ENCODE measurements at places on chromosomes 2 and 18.
A peak's percentile ranks its signal among the peaks of the same experiment; 100 is the strongest.

- no peak for DNase-seq
Observed at GRCh38 chr2:239454507-239454906, 53.7 kb upstream of the HDAC4 start.

DNA sequence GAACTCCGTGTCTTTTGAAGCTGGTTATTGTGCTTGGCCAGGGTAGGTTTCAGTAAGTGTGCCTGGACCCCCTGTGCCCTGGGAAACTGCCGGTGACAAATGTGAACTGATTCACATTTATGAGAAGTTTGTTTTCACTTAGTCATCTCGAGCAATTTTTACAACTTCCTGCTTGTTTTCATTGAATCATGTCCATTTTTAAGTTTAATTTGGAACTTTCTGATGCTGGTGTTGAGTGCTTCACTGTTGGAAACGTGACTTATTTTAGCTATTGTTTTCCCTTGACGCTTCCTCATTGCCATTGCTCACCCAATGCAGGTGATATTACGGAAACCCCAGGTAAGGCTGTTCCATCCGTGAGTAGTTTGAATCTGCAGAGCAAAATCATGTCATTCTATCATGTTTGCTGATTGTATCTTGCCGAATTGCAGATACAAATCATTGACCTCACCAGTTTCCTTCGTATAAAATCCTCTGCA, 97.2 kb downstream of the RTN4 start:
- DNase-seq: no peak

DNA sequence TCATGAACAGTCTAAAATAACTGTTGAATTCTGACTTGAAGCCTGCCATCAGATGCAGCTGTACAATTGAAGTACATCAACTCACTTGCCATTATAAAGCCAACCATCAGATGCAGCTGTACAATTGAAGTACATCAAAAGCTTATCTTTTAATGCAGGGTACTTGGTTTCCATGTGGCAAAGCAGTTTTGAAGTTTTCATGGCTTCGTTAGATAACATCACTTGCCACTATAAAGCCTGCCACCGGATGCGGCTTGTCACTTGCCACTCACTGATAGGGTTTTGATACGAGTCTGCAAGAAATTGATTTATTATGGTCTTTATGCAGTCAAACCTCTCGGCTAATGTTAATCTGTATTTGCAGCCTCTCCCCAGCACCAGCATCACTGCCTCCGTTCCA, 1605.8 kb downstream of the SUCLG1 start:
- no peak for DNase-seq

GRCh38 chr18:26566874-26567555, 18.7 kb upstream of the KCTD1 start:
- DNase-seq: no peak

DNA sequence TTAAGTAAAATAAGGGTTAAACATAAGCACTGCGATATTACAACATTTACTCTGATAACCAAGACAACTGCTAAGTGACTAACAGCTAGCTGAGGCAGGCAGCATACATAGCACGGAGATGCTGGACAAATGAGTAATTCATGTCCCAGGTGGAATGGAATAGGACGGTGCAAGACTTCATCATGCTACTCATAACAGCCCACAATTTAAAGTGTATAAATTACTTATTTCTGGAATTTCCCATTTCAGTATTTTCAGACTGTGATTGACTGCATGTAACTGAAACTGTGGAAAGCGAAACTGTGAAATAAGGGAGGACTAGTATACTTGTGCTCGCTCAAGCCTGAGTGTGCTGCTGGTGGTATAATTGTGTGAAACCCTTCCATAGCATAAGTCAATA, 12.9 kb downstream of the IER3IP1 start:
- no peak for DNase-seq

GRCh38 chr2:202094426-202094986, 21.5 kb downstream of the KIAA2012 start:
- DNase-seq: no peak

DNA sequence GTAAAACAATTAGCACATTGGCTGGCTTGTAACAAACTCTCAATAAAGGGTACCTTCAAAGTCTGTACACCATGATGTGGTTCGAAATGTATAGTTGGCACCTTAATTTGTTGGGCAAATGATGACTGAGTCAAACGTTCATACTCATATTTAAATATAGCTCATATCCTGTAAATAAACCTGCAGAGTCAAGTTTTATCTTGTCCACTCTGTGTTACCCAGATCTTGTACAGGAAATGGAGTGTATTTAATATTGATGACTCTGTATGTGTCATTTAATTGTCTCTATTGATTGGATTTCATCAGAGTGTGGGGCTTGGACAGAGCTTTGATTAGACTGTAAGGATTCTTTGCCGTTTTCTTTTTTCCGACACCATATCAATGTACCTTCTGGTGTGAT, 805.6 kb upstream of the ZEB2 start:
- no peak for DNase-seq

DNA sequence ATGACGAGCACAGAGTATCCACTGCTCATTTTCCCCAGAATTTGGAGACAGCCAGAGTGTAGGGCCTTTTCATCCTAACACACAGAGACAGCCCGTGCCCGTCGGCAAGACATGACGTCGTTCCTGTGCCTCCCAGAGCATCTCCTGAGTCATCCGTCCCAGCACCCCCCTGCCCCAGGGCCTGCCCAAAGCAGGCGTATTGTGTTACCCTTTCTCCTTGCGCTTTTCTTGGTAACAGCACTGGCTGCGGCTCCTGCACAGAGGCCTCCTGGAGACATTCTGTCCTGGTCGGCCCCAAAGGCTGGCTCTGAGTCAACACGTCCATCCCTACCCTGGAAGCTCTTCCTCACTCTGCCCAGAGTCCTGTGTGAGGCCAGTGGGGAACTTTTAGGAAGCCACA, 217.1 kb downstream of the KLHL29 start:
- DNase-seq: peak; percentile 88

DNA sequence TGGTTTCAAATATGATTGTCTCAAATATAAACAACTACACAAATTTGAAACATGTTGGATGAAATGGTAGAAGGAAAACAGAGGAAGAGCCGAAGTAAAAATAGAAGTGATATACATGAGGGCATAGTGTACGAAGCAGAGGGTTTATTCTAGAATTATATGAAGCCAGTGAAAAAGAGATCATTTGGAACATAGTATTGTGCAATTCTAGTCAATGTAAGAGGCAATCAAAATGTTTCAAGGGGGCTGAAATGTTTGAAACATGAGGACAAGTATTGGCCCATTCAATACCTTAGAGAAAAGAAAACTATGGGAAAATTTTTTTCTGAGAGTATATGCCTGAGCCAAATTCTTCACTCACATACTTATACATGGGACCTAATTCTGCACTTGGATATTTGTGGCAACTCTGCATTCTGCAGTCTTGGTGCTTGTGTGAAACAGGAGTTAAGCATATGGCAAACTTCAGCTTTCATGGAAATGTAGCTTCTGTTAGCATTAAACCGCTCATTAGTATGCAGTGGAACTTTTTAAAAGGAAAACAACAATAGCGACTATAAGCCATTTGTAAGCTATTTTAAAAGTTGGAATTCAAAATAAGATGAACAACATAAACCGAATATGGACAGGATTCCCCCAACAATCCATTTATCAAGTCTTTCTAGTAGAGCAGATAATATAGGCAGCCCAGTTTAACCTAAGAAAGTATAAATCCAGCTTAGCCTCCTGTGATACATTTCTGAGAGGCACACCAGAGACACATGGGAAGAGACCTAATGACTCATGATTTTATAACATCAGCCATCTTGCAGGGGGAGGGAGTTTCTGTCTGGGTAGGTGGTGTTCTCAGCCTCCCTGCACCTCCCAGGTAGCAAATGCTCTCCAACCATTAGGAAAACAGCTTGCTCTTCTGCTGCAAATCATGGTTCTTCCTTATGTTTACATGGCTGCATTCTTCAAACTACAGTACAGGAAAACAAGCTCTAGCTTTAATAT, 197.8 kb downstream of the PAX3 start:
- no peak for DNase-seq

GRCh38 chr18:41906528-41907146, 48.4 kb upstream of the PIK3C3 start:
- no peak for DNase-seq

DNA sequence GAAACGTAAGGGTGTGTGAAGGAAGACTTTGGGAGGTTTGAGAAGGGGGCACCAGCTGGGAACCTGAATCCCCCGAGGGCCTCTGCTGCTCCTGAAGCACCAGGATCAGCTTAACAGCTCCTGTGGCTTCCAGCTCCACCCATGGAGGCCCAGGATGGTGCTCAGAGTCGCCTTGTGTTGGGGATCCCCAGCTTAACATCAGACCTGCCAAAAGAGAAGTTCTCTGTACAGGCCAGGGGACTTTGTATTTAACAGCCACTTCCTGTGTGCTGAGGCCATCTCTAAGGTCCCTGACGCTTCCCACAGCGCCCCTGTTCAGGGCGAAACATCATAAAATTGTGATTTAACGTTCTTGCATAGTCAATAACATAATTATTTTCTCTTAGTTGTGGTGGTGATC, 77.5 kb downstream of the NCK2 start:
- no peak for DNase-seq

GRCh38 chr2:226334981-226335720, 464.5 kb downstream of the IRS1 start:
- DNase-seq: no peak

DNA sequence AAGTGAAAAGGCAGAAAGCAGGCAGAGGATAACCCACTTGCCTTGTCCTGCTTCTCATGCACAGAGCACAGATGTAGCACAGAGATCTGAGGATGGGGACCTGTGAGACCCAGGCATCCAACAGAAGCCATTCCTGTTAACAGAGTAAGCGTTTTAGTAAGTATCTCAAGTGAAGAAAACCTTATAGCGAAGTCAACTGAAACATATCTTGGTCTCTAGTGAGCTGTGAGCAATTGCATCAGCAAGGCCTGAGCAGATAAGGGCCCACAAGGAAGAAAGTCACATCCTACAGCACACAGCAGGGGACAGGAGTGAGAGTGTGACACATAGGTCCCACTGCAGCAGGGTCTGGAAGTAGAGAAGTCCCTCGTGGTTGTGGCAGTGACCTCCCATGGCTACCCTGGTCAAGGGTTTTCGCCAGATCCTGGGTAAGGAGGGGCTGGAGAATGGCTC, 248.7 kb upstream of the TNP1 start:
- no peak for DNase-seq

GRCh38 chr18:51520676-51521180, 323.2 kb upstream of the MEX3C start:
- DNase-seq: no peak

- no peak for DNase-seq
Observed at GRCh38 chr2:241833101-241833663, 24.2 kb downstream of the NEU4 start.

GRCh38 chr2:181588546-181588945, 68.4 kb downstream of the CERKL start:
- no peak for DNase-seq

- DNase-seq: no peak
Observed at GRCh38 chr2:60989259-60989658, 28.3 kb upstream of the PEX13 start.

DNA sequence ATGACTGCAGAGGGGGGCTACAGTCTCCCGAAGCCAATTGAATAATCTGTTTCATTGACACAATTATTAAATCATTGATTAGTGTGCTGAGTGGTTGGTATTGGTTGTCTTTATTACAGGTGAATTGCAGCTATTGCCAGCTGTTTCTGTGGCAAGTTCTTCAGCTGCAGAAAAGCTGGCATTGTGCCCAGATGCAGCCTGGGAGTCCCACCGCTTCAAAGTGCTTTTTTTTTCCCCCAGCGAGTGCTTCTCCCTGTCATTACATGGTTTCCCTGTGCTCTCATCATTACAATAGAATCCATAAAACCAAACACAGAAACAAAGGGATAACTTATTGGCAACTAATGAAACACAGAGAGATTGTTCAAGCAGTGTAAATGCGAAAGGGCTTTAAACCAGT, 164.7 kb downstream of the GRB14 start:
- DNase-seq: no peak

- peak; percentile 20 for DNase-seq
Observed at GRCh38 chr2:234955091-234955591, 3.3 kb downstream of the SH3BP4 start.

GRCh38 chr2:196413821-196414274, 225.7 kb upstream of the CCDC150 start:
- no peak for DNase-seq

GRCh38 chr2:61949714-61950560, 44.5 kb downstream of the COMMD1 start:
- DNase-seq: no peak

GRCh38 chr2:55111570-55112228, 61.4 kb upstream of the RTN4 start:
- DNase-seq: peak; percentile 94

DNA sequence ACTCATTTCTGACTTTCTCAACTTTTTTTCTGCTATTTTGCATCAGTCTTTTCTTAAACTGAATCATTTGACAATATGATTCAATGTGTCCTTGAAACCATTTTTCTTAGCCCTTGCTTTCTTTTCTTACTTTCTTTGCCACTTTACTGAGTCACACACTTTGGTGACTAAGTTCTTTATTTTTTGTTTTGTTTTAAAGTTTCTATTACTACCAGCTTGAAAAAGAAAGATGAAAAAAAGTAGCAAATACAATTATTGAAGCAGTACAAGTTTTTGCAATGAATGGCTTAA, 116.5 kb downstream of the DOCK10 start:
- DNase-seq: no peak

DNA sequence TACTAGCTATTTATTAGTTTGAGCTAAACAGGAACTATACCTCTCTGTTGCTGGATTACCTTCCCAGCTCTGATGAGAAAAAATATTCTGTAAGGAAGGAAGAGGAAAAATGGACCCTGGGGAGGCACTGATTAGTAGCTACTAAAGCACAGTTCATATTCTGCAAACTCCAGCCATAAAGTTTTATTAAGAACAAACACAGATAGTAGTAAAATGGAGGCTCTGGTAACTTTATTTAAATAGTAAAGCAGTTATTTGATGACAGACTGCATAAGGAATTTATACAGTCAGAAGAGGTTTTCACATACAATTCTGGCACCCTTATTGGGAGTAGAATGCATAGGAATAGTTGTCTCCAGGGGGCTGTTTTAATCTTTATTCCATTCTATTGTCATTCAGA, 84.1 kb downstream of the XIRP2 start:
- DNase-seq: no peak

DNA sequence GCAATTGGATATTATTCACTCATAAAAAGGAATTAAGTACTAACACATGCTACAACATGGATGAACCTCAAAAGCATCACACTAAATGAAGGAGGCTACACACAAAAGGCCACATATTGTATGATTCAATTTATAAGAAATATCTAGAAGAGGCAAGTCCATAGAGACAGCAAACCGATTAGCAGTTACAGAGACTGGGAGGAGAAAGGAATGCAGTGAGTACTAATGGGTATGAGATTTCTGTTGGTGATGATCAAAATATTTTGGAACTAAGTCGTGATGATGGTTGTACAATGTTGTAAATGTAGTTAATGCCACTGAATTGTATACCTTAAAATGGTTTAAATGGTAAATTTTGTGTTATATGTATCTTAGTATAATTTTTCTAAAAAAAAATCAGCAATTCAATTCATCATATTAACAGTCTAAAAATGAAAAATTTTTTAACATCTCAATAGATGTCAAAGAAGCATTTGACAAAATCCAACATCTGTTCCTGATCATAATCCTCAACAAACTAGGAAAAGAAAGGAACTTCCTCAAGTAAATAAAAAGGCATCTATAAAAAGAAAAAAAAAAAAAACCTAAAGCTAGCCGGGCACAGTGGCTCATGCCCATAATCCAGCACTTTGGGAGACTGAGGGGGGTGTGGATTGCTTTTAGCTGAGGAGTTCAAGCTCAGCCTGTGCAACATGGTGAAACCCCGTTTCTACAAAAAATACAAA, 98.1 kb downstream of the TGIF1 start:
- DNase-seq: no peak

GRCh38 chr2:205407984-205408383, 274.3 kb upstream of the NRP2 start:
- DNase-seq: no peak
